CD4-positive, alpha-beta T cell treated with Interleukin-2 at 100 ng/mL for 4 hours (primary cell): ENCODE measurements at places on chromosomes 5 and 9.

DNA sequence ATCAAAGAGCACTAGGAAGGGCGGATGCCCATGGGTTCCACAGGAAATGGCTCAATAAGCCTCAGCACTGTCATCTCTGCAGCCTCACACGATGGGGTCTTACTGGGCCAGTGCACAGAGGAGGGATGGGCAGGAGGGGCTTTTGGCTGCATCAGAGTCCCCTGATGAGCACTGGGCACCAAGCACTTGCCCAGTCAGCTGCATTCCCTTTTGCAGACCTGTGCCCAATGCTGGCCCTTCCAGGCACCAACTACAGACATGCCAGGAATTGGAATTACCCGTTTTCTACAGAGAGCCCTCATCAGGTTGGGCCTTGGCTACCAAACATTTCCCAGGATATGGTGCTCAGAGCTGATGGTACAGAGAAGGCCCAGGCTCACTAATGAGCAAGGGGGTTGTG, 182.5 kb downstream of the HSPA4 start:
- DNase-seq, result no peak

DNA sequence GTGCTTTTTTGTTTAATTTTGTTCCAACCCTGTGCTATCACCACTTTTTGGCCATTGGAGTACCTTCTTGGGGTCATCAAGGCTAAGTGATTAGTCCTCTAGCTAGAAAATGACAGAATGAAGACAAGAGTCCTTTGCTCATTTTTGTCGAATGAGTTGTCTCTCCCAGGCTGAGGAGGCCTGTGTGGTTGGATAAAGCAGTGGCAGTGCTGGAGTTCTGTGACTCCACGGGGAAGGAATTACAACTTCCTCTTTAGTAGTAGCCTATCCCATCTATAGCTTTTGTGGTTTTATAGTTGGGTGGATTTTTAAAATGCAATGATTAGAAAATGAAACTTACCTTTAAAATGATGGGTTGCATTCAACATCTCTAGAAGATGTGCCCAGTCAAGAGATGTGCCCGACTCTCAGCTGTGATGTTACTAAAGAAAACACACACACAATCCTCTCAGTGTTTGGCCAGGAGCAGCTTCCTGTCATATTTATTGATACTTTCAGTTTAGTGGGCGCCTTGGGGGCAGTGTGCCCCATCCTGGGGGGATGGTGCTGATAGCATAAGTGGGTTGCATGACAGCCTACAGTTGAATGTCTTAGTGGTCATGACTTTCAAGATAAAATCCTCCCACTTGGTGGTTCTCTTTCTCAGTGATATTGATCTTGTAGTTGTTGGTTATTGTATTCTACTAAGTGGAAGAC, 11.9 kb downstream of the OTULINL start:
- DNase-seq, result peak; percentile 26

- no peak for DNase-seq
Observed at GRCh38 chr5:61263072-61263471, 69.0 kb upstream of the ZSWIM6 start.

GRCh38 chr5:24539613-24540012, 105.2 kb downstream of the CDH10 start:
- DNase-seq, result no peak

GRCh38 chr5:117681431-117682254, 1107.0 kb upstream of the SEMA6A start:
- no peak for DNase-seq

GRCh38 chr9:21395778-21396717, 10.8 kb upstream of the IFNA2 start:
- peak; percentile 58 for DNase-seq

DNA sequence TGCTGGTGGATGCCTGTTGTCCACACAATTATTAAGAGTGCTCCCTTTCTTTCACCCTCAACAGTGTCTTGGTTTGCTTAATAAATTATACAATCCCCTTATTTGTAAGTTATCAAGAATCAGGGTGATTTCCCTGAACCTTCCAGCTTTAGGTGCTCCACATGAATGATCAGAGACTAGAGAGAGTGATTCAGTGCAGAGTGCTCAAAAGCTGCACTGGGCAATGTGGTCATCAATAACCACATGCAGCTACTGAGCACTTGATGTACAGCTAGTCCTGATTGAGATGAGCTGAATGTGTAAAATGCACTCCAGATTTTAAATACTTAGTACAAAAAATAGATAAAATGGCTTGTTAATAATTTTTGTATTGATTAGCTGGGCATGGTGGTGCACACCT, 76.8 kb upstream of the TRIO start:
- DNase-seq, result no peak

GRCh38 chr9:115133649-115134048, 15.7 kb upstream of the TNC start:
- DNase-seq, result no peak

GRCh38 chr9:99357575-99357974, 135.5 kb downstream of the SEC61B start:
- DNase-seq, result no peak

DNA sequence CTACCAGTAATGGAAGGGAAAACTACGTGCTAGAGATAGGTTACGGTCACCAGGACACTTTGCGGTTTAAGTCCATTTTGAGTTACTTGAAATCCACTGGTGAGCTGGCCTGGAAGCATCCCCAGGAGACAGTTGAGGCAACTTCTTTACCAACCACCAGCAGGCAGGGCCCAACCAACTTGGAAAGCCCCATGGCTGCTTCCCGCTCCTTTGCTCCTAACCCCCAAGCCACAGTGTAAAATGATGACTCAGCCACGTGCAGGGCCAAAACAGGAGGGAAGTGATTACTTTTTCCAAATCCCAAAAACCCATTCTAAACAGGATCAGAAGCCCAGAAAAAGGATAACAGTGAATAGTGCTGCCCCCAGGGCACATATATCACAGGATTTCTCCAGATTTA, 87.4 kb downstream of the PAX5 start:
- DNase-seq, result no peak

DNA sequence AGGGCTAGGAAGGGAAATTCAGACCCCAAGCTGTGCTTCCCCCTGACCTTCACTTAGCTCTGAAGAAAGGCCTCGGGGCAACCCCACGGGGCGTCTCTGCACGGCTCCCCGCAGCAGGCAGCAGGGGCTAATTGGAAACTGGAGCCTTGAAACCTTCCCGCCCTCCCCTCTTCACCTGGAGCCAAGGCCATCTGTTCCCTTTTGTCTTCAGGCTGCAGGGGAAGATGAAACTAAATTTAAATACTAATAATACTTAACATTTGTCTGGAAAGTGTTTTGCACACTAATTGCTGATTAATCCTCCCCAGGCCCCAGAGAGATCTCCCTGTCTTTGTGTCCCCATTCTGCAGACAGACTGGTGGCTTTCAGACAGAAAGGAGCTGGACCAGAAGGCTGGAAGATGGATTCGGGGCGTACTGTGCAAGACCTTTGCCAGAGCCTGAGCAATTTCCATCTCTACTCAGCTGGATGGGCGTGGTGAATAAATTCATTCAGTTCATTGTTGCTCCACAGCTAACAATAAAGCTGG, 34.1 kb upstream of the CPLX2 start:
- no peak for DNase-seq
